AG09319 (cell line): ENCODE measurements at places on chromosomes 2 and 18.
A peak's percentile ranks its signal among the peaks of the same experiment; 100 is the strongest.

DNA sequence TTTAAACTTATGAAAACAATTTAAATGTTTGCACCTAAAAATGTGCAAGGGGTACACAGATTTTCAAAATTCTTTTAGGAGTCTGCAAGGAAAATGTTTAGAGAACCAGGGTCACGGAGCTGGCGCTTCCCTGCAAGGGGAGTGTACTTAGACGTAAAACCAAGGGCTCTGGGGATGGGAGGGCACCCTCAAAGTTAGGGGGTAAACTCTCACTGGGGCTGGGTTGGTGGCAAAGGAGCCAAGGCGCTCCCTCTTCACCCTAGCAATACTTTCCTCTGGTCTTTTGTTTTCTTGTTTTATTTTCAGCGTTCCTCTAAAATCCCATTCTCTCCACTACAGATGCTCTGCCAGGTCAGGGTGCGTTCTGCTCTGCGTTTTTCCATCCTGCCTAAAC is 20.0 kb downstream of the TMEM247 start:
- no peak for DNase-seq

DNA sequence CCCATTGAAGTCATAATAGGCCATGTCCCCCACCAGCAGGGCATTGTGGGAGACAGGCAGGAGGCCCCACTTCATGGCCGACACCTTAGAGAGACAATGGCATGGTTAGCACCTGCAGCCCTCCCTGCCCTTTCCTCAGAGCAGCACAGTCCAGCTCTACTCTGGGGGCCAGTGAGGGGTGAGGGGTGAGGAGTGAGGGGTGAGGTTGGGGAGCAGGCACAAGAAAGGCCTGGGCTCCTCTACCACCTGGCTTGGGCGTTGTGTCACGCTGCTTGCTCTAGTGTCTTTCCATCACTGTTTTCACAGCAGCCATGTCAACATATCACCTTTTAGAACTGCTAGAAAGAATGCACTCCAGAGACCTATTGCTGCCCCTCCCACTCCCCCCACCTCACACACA is 77.2 kb downstream of the ADD2 start:
- no peak for DNase-seq

DNA sequence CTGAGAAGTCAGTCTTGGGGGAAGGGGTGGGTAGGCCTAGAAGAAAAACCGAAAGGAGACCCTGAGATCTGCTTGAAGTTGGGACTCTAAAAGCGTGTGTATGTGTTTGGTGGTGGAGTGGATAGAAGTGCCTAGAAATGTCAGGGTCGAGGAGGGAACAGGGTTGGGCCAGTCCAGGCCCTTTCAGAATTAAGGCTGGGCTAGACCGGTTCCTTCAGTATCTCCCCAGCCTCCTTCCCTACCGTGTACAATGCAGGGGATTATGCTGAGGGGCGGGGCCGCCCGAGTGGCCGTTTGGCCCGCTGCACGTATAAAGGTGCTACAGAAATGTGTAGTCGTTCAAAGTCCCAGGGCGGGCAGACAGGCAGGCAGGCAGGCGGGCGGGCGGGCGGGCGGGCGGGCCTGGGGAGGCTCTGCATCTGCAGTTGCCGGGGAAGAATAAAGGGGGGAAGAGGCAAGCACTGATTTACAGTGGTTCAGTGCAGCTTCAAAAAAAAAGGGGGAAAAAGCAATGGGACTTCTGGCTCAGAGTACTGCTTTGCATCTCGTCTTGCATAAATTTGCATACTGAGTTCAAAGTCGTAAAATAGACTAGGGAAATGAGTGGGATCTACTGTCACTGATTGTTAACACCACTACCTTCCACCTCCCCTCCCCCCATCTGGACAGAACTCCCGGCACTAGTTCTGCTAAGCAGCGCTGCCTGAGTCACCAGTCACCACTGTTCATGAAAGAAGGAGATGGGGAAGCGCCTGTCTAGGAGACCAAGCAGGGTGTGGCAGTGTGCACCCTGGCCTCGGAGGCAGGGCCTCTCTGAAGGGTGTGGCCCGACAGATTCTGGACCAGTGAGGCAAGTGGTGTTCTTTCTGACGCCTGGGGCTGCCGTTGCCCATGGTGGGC is 3.6 kb downstream of the IGFBP2 start:
- no peak for DNase-seq

DNA sequence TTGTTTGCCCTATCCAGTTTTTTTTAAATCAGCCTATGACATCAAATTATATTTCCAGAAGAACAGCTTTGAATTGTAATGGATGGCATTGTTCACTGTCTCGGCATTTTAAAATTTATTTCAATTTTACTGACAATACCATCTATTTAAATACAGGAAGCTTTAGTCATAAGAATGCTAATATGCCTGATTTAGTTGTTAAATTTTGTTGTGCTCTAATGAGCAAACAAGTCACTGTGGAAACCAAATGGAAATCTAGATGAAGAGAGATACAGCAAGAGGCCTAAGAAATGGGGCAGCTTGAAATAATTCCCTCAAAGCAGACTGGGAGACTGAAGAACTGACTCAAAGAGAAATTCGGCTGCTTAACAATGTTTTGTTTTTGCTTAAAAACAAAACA is 76.8 kb downstream of the OSBPL6 start:
- DNase-seq: no peak

GRCh38 chr2:21759819-21760218 is 636.1 kb downstream of the TDRD15 start:
- DNase-seq: no peak

GRCh38 chr2:97736185-97736584 is 22.8 kb downstream of the ZAP70 start:
- DNase-seq: no peak

- DNase-seq: no peak
Observed at GRCh38 chr18:9069601-9070000, 32.9 kb upstream of the NDUFV2 start.

DNA sequence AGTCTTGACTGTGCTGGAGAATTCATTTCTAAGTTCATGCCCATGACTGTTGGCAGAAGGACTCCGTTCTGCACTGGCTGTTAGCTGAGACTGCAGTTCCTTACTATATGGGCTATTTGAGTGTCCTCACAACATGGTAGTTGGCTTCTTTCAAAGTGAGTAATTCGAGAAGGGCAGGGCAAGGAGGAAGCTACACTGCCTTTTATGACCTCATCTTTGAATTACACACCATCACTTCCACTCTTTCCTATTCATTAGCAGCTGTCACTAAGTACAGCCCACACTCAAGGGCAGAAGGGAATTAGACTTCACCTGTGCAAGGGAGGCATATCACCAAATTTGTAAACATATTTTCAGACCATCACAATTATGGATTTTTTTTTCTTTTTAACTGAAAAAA is 55.9 kb upstream of the EPAS1 start:
- DNase-seq: no peak

DNA sequence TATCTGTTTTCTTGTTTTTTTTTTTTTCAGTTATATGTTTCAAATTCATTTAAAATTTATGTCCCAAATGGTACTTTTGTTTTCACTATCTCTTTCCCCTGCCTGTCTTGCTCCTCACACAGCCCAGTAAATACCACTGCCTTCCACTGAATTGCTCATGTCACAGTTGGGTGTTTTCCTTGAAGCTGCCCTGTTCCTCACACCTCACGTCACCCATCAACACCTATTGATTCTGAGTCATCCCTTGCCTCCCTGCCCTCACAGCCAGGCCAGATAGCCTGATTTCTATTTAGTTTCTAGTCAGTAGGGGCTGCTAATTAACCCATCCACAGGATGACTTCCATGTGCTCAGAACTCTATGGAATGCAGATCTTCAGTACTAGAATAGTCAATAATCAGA is 25.3 kb downstream of the FSHR start:
- no peak for DNase-seq

DNA sequence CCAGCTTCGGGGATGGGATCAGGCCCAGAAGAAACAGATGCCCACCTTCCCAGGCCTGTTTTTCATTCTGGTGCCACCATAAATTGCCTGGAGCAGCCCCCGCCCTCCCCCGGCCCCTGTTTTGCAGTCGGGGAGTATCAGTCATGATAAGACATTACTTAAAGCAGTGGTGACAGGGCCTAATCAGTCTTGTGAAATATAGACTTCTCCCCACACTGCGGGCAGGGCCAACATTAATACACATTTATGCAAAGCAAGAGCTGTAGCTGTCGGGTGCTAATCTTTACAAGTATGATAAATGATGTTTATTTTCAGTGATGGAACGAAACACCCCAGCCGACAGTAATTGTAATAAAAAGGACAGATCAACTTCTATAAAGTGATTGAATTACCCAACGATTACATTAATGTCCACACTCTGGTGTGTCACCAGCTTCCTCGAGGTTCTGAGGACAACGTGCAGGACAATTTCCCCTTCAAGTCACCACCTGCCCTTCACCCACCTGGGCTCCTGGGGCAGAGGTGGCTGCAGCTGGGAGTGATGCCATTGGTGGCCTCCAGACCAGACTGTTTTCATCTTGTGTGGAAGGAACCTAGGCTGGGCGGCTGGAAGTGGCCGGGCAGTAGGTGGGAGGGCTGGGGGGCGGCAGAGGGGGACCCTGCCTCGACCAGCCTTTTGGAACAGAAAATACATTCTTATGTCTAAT is 226.0 kb downstream of the TFCP2L1 start:
- no peak for DNase-seq

GRCh38 chr18:35141567-35142274 is 99.1 kb upstream of the ZNF397 start:
- DNase-seq: no peak

DNA sequence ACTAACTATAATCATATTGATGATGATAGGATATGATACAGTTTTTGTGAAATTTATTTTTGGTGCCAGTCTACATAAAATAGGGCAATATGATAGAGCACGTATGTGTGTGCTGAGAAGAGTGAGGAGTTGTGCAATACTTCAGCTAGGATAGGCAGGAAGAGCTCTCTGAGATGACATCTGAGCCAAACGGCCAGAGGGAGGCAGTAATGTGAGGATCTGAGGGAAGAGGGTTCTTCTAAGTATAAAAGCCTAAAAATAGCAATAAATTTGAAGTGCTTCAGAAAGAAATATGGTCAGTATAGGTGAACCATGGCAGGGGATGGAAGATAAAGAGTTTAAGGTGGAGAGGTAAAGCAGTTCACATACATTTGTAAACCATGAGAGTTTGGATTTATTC is 102.5 kb downstream of the OLA1 start:
- peak; percentile 52 for DNase-seq

- DNase-seq: no peak
Observed at GRCh38 chr2:42246562-42246961, 77.4 kb downstream of the EML4 start.

- no peak for DNase-seq
Observed at GRCh38 chr2:187422282-187422681, 25.8 kb downstream of the CALCRL start.

DNA sequence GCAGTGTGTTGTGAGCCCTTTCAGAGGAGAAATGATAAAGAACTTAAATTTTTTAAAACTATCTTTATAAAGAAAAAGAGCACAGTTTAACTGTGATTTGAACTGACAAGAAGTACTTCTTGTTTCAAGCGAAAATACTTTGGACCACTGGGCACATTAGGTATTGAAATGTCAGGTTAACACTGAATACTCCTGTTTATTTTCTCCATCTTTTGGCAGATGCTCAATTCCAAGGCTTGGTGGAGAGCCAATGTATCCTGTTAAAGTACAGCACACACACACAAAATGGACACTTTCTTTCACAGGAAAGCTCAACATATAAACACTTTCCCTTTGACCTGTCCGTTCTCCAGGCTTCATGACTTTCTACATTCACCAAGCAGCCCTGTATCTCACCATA is 32.6 kb upstream of the SP3 start:
- no peak for DNase-seq

- no peak for DNase-seq
Observed at GRCh38 chr2:10186868-10187535, 64.5 kb downstream of the RRM2 start.

GRCh38 chr2:199136242-199136641 is 321.5 kb downstream of the SATB2 start:
- no peak for DNase-seq

GRCh38 chr2:234355021-234355720 is 141.7 kb downstream of the ARL4C start:
- DNase-seq: no peak

GRCh38 chr2:145748927-145749326 is 1229.0 kb upstream of the ZEB2 start:
- no peak for DNase-seq

DNA sequence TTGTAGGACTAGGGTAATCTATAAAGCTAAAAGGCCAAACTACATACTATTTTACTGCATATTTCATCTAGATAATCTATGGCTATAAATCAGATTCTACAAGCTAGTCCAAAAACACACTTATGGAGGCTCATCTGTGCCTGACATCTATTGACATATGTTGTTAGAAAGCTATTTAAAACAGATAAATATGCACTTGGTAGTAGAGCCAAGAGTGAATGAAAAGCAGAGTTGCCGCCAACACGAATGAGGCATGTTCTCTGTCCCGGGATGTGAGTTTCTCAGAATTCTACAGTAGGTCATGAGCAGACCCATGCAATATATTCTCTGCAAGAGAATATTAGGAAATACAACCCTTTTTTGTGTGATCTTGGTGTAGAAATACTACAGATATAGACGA is 66.7 kb upstream of the LPIN2 start:
- DNase-seq: no peak

DNA sequence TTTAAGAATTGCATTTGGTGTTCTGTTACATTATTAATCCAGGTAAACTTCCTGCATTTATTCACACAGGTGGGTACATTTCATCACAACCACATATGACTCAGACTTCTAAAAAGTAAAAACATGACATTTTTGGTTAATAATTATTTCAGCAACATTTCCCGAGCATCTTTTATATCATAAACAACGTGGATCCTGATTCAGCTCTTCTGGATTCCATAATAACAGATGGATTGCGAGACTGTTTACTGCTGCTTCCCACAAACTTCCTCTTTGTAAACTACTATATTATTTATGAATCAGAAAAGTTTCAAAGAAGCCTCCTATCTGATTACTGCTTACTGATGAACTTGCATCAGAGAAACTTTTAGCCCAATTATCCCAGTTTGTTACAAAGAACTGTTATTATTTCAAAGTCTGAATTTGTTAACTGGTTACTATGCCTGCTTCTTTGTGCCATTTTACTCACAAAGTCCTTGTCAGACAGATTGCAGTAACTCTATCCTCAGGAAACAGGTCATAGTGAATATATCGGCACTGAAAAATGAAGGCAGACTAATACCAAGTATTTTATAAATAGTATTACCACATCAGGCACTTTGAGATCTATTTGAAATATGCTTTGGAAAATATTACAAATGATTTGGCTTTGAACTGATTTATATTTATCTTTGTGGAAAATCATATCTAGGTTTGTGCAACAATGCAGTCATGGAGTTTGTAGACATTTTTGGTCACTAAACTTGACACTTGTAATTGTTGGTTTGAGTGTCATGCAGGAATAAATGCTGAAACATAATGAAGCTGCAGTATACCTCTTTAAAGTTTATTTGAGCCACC is 511.6 kb downstream of the PLCL1 start:
- DNase-seq: peak; percentile 7

- no peak for DNase-seq
Observed at GRCh38 chr2:66122516-66122915, 312.4 kb upstream of the MEIS1 start.

DNA sequence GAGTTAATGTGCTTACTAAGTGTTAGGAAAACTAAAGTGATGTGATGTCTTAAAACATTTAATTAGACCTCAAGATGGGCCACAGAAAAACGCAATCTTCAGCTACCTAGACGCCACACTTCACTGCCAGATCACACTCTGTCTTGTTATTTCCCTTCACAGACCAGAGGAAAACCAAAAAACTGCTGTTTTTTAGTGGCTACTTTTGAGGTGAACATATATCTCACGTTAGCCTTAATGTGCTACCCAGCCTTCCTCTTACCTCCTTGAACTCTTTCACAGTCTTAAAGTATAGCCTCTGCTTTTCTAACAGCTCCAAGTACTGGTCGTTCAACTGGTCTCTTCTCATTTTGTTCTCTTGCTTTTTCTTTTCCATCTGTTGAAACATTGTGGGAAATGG is 83.1 kb downstream of the CCDC93 start:
- DNase-seq: no peak
